ENCODE measurements at places on chromosomes 5 and 9.

DNA sequence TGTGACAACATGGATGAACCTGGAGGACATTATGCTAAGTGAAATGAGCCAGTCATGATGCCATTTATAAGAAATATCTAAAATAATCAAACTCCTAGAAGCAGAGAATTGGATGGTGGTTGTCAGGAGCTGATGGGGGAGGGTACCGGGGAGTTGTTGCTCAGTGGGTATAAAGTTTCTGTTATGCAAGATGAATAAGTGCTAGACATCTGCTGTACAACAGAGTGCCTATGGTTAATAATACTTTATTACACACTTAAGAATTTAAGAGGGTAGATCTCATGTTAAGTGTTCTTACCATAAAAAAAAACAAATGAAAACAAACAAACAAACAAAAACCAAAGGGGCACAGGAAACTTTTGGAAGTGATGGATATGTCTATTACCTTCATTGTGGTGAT is 13.0 kb upstream of the CCDC69 start:
- no peak for DNase-seq

DNA sequence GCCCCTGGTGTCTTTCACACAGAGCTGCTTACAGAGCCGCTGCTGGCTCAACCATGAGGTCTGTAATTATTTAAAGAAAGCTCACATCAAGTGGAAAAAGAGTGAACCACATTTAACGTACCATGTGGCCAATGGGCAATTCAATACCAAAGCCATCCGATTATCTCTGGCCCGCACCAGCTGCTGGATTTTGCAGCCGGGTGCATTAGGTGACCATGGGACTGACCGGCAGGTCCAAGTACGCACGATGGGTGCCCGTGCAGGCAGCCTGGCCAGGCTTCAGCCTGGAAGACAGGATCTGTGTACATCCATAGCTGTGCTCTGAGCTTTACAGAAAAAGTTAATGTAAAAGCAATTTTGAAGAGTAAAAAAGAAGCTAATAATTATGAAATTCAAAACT is 20.5 kb downstream of the PPARGC1B start:
- no peak for DNase-seq

GRCh38 chr5:56569566-56569965 is 245.8 kb upstream of the MAP3K1 start:
- no peak for DNase-seq

DNA sequence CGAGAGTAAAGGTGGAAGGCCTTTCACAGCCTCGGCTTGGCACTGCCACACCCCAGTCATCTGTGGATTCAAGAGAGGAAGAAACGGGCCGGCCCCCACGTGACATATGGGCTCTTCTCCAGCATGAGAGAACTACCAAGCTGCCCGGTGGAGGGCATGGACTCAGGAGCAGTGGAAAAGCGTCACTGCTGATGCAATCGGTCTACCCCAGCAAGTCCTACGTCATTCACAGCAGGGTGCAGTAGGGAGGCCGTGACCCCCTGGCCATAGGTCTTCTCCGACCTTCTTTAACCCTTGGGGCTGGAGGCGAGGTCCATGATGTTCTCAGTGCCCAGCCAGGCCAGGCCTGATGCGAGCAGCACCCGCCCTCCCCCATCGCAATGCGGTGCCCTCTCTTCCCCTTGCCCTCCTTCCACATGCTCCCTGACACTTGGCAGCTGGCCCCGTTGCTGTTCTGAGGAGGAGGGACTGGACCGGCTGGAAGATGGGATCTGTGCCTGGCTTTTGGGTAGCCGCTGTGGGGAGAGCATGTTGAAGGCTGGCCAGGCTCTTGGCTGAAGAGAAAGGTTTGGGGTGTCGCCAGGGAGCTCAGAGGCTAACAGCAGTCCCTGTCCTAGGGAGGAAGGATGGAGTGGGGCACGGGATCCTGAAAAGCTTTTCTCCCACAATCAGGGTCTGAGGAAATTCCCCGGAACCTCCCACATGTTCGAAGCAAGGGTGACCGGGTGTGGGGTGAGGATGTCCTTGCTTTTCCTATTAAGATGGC is 89.8 kb downstream of the LIFR start:
- no peak for DNase-seq
